Left cardiac atrium (tissue), 4 donors: ENCODE measurements at places on chromosomes 12 and 14. TPM values are rescaled to one million over a fixed set of nuclear protein-coding genes. Genes with fewer than 3 reads are reported as not detected.

DNA sequence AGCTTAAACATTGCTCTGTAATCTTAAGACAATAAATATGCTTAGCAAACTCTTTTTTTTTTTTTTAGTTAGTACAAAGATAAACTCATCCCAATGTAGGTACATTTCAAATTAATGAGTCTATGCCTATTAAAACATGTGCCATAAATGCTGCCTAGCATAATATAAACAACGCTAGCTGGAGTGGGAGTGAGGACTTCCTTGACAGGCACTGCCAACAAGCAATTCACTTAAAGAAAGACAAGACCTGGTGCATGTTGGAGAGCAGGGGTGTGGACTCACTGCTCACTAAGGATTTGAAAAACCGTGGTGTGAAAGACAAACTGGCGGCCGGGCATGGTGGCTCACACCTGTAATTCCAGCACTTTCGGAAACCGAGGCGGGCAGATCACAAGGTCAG is 187.2 kb upstream of the RGS6 start:
- no peak for DNase-seq

DAO gene
- not detected for total RNA-seq

GRCh38 chr12:53047221-53048032 is 2.4 kb upstream of the TNS2 start:
- DNase-seq: peak; percentile 86

DNA sequence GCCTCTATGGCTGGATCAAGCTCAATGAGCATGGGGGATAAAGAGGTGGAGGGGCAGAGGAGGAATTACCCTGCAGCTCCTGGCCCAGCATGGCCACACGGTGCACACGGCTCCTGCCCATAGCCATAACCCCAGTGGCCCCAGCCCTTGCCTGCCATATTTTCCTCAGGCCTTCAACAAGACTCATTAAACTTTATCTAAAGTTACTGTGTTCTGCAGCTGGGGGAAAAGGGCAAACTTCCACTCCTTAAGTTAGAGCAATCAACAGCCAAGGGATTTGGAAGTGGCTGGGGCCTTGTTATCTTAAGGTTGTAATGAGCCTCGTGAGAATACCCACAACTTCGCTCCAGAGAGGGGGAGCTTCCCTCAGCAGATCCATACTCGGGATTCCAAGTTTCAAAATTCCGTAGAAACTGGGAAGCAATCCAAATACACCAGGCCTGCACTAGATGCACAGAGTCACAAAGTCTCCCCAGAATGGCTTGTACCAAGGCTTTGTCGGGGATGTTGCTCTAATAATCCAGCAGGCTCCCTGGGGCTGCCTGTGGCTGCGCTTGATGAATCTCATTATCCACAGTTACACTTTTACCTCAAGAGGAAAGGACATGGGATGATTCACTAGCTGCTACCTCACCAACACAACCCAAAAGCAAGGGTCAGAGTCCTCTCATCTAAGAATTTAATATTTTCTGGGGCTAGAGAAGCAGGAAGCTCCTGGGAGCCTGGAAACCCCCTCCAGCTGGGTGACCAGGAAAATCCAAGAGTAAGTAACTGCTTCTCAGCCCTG is 13.0 kb upstream of the OR6J1 start:
- no peak for DNase-seq

- no peak for DNase-seq
Observed at GRCh38 chr14:58919217-58919616, 269.2 kb upstream of the DAAM1 start.

DNA sequence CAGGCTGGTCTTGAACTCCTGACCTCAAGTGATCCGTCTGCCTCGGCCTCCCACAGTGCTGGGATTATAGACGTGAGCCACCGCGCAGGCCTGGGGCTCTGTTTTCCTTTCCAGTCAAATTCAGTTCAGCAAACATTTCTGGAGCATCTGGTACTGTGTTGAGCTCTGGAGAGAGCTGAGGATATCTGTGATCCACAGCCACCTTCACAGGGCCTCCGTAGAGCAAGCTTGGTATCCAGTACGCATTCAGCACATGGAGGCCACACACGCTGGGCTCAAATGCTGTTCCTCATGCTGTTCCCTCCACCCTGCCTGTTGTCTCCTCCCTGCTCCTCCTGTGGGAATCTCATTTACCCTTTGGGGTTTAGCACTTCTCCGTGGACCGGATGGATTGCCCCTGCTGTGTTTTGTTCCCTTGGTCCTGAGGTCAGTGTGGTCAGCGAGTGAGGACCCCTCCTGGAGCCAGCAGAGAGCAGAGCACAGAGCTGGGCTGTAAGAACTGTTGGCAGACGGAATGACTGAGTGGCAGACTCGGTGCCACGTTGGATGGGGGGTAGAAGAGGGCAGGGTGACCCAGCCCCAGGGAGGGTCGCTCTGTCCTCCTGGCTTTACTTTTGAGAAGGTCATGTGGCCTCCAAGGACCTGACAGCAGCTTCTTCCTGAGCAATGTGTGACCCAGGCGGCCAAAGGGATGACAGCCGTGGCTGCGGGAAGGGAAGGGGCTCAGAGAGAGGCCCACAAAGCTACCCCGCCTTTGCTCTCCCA is 891 bp downstream of the RPS6KL1 start:
- no peak for DNase-seq

- DNase-seq: no peak
Observed at GRCh38 chr12:115158816-115159215, 474.8 kb upstream of the TBX3 start.

DNA sequence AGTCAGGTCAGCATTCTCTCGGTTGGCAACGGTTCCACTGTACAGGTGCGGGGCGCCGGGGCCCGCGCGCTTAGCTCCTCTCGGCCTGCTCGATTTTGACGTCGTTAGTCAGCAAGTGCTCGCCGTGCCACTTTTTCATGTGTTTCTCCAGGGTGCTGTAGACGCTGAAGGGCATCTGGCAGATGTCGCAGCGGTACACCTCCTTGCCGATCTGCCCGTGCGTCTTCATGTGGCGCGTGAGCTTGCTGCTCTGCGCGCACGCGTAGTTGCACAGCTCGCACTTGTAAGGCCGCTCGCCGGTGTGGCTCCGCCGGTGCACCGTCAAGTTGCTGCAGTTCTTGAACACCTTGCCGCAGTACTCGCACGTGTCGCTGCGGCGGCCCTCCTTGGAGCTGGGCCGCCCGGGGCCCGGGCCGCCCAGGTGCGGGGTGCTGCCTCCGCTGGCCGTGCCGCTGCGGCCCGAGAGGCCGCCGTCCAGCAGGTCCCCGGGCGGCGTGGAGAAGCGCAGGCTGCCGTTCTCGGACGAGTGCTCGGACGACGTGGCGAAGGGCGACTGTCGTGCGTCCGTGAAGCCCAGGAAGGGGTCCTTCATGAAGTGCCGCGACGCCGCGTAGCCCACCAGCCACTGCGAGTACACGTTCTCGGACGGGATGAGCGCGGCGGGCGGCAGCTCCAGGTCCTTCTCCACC is 97.8 kb downstream of the BCL11B start:
- DNase-seq: no peak

- DNase-seq: no peak
Observed at GRCh38 chr14:81314443-81315175, 85.5 kb downstream of the STON2 start.
